ENCODE measurements at places on chromosomes 6 and 20.

DNA sequence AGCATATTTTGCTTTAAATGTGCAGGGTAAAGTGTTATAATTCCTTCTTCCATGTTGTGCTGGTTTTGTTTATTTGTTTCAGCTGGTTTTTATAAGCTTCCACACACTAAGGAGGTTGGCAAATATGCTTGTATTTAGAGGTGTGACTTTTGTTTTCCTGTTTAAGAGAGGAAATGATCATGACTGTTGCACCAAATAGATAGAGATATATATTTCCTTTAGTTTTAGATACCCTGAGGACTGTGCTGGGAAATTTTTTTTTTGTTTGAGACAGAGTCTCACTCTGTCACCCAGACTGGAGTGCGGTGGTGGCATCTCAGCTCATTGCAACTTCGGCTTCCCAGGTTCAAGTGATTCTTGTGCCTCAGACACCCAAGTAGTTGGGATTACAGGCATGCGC lies 5.8 kb downstream of the TBPL1 start:
- DNase-seq: no peak

GRCh38 chr6:149895833-149896271 lies 2.1 kb downstream of the RAET1E start:
- no peak for DNase-seq

- peak; percentile 34 for DNase-seq
Measured at GRCh38 chr6:106553440-106553839, 75.9 kb downstream of the RTN4IP1 start.

- DNase-seq: peak; percentile 23
Measured at GRCh38 chr20:44683263-44684046, 31.7 kb upstream of the CCN5 start.

- DNase-seq: no peak
Measured at GRCh38 chr20:50077818-50078601, 34.9 kb downstream of the UBE2V1 start.

DNA sequence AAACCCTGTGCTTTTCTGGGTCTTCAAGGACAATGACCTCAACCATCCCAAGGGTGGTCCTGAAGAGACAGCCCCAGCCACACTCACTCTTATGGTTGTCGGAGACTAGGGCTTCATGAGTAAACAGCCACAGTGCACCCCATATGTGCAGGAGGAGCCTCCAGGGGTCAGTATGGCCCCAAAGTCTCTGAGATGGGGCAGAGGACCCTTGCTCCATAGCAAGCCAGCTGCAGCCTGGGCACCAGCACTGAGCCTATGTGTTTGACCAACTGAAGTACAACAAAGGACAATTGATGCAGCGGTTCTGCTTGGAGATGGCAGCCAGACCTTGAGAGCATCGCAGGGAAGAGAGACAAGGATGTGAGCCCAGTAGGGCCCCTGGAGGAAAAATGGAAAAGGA lies 112.2 kb downstream of the LRFN2 start:
- no peak for DNase-seq

DNA sequence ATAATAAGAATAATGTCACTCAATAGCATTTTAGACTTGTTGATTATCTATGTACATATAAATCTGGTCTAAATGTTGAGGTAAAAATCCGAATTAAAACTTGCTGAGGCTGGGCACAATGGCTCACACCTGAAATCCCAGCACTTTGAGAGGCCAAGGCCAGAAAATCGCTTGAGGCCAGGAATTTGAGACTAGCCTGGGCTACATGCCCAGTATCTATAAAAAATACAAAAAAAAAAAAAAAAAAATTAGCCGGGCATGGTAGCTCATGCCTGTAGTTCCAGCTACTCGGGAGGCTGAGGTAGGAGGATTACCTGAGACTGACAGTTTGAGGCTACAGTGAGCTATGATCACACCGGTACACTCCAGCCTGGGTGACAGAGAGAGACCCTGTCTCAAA lies 34.2 kb upstream of the SUPT3H start:
- no peak for DNase-seq

- no peak for DNase-seq
Measured at GRCh38 chr20:29325304-29325640, 1932.2 kb upstream of the DEFB115 start.

- DNase-seq: peak; percentile 37
Measured at GRCh38 chr6:36160147-36160760, 29.9 kb downstream of the MAPK13 start.

DNA sequence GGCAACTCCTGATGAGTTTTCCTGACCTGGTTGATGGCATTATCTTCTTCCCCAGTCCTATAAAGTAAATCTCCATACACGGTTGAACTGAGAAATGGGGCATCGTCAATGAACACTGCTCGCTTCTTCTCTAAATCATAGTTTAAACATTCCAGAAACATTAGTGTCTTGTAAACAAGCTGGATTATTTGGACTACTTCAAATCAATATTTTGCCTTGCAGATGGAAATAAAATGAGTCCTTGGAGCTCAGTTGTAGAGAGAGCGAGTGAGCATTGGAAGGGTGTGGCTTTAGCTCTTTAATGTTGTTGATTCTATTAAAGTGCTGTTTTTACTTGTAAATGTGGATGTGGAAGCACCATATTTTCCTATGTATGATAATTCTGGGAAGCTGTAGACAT lies 18.4 kb downstream of the C6orf89 start:
- no peak for DNase-seq

DNA sequence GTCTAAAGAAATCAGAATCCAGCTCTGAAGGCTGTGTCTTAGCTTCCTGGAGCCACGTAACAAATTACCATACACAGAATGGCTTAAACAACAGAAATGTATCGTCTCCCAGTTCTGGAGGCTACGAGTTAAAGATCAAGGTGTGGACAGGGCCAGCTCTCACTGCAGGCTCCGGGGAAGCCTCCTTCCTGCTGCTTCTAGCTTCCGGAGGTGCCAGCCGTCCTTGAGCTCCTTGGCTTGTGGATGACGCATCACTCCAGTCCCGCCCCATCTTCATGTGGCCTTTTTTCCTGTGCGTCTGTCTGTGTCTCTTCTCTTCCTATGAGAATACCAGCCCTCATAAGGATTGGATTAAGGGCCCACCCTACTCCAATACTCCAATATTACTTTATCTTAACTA lies 319.1 kb upstream of the QKI start:
- DNase-seq: no peak

DNA sequence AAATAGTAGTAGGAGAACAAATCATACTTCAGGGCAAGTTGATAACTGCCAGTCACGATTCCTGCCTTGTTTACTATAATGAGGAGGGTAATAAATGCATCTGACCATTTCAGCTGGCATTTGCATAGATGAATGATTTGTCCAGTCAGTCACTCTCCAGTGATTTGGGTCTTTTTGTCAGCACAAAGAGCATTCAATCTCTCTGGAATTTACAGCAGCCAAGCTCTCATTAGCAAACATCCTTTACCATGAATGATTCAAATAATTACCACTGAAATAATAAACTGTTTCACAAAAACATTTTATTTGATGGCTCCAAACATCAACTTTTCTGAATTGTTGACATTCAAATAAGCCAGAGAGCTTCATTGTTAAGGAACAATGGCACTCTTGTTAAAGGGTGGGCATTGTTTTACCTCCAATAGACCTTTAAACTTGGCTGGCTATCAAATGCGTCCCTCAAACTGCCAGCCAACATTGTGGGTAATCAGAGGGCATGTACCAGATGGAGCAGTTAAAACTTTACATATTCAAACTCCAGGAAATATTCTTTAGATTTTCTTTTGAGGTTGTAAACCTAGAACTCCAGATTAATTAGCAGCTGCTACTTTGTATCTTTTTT lies 30.0 kb upstream of the FBXL4 start:
- no peak for DNase-seq

GRCh38 chr6:151914484-151914883 lies 107.0 kb downstream of the ESR1 start:
- no peak for DNase-seq

GRCh38 chr6:26593278-26594130 lies 3.2 kb upstream of the ABT1 start:
- DNase-seq: no peak

DNA sequence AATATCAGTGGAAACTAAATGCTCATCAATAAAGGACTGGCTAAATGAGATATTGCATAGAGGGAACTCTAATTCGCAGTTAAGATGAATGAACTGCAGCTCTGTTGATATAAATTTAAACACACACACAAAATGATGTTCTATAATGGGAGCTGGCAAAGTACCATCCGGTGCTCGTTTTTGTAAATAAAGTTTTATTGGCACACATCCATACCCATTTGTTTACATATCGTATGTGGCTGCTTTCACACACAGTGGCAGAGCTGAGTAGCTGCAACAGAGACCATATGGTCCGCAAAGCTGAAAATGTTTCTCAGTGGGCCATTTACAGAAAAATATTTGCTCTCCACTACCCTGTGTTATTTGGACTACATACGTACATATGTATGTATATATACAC lies 120.7 kb downstream of the EDN3 start:
- DNase-seq: no peak

GRCh38 chr20:45363611-45364492 lies 896 bp downstream of the SYS1 start:
- DNase-seq: no peak

DNA sequence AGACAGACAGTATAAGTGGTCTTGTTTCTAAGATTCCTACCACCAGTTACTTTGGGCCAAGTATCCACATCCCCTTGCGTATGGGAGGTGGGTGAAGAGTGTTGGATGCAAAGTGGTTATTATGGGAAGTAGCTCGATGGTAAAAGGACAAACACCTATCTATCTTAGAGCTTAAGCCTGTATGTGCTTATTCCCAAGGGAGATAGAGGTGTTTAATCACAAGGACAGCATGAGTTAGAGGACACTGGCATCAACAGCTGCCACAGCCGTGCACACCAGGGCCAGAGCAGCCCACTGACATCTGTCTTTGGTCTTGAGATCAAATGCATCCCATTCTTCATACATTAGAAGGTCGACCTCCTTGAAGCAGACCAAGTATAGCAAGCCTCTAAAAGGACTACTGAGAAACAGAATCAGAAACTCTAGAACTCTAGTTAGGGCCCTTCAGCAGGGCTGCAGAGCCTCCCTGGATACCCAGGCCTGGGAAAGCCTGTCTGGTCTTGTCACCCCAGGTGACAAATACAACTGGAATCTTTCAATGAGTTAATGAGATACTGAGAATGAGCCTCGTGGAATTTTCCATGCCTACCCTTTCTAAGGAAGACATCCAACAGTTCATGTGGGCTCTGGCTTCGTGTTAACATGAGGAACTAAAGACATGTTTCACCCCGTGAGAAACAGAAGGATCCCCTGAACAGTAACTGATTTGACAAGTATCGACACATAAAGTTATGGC lies 28.7 kb downstream of the TXNDC5 start:
- no peak for DNase-seq

- DNase-seq: no peak
Measured at GRCh38 chr20:16712511-16712947, 17.3 kb upstream of the SNRPB2 start.

DNA sequence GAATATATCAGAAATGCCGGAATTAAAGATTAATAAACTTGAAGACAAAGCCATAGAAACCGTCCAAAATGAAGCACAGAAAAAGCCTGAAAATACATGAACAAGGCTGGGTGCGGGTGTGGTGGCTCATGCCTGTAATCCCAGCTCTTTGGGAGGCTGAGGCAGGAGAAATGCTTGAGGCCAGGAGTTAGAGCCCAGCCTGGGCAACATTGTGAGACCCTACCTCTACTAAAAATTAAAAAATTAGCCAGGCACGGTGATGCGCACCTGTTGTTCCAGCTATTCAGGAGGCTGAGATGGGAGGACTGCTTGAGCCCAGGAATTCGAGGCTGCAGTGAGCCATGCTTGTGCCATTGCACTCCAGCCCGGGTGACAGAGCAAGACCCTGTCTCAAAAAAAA lies 32.9 kb downstream of the REV3L start:
- DNase-seq: no peak

GRCh38 chr6:29720863-29721262 lies 2.4 kb upstream of the HLA-F start:
- no peak for DNase-seq

GRCh38 chr6:97885828-97886227 lies 602.8 kb upstream of the MMS22L start:
- DNase-seq: no peak

DNA sequence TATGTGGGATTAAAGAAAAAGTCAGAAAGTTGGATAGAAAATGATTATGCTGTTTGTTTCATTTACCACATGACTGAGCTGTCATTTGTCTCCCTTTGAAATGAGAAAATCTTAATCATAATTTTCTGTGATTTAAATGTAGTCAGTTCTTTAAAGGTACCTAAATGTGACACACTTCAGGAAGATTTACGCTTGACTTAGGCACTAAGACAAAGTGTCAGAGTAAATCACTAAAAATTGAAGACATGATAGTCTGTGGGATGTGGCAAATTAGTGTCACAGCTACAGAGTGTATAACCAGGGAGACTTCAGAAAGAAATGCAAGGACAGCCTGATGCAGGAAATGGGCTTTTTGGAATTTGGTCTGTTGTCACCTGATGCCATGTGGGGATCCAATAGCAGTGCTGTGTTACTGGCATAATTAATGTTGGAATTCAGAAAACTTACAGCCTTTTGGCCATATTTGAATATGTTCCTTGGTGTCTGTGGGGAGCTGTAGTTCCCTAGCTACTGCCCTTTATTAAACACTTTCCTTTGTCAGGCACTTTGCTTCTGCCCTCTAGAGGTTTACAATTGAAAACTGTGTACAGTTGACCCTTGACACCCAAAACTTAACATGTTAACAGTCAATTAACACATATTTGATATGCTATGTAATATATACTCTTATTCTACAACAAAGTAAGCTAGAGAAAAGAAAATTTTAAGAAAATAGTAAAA lies 493.8 kb downstream of the UTRN start:
- no peak for DNase-seq

DNA sequence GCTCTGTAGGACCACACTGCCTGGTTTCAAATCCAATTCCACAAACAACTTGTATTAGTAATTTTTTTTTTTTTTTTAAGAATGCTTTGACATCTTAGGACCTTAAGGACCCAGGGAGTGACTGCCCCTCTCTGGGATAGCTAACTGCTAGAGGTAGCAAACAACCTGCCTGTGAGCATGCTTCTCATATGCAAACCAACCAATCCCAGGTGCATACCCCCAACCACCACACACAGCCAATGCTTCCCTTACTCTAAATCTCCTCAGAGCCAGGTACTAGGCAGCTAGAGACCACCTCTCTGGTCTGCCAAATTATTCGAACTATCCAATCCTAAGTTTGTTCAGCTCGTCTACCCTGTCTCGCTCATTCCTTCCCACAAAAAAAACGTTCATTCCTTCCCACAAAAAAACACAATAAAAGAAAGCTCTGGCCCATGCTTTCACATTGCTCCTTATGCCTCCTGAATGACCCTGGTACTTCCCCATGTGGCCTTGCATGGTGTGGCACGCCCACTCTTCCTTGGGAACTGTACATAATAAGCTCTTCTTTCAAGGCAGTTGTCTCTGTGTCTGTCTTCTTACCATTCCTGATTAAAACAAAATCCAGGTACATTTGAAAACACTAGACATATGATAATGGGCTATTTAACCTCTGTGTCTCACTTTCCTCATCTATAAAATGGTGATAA lies 6.4 kb downstream of the SERAC1 start:
- DNase-seq: no peak

- no peak for DNase-seq
Measured at GRCh38 chr6:5130135-5130866, 45.2 kb downstream of the PPP1R3G start.

Measured in kidney glomerular epithelial cell (primary cell).